ENCODE measurements at places on chromosomes 4 and X.
A peak's percentile ranks its signal among the peaks of the same experiment; 100 is the strongest.

DNA sequence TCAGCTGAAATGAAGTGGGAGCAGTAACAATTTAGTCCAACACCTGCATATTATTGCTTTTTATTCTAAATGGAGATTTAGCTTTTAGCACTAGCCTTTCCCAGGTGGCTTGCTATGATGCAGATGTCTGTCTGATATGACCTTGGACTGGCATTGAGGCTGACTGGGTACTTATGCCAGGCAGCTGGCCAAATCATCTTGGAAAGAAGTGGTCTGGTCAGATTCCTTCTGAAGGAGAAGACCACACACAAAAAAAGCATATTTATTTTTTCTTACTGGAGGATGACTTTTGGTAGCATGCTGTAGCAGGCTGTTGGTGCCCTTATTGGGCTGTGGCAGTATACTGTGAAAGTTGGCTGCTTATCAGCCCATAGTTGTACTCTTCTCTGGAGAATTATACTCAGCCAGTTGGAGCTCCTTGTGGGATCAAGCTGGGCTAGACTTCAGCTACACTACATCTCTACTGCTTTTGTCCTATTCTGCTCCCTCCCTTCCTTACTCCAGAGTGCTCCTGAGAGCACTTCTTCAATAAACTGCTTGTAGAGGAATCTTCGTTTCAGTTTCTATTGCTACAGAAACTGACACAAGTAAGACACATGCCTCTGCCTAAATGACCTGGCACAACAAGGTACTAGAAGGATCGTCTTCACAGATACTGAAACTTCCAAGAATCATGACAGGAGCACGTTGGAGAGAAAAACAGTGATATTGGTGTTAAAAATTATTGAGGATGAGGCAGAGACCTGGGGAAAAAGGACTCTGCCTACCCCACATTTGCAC, 196.8 kb upstream of the RPS6KA3 start:
- H3K27me3 ChIP-seq, result peaks cover 5% of the 10 kb centered on the region
- H3K4me1 ChIP-seq, result no peaks in the 10 kb centered on the region
- no peak for DNase-seq
- H3K36me3 ChIP-seq, result no peaks in the 10 kb centered on the region
- no peak overlapping the region for H3K27ac ChIP-seq

GRCh38 chrX:78213331-78213730, 73.9 kb upstream of the TAF9B start:
- no peak for DNase-seq
- H3K27ac ChIP-seq, result no peak overlapping the region
- no peaks in the 10 kb centered on the region for H3K4me1 ChIP-seq
- H3K27me3 ChIP-seq, result no peaks in the 10 kb centered on the region
- H3K36me3 ChIP-seq, result no peaks in the 10 kb centered on the region

DNA sequence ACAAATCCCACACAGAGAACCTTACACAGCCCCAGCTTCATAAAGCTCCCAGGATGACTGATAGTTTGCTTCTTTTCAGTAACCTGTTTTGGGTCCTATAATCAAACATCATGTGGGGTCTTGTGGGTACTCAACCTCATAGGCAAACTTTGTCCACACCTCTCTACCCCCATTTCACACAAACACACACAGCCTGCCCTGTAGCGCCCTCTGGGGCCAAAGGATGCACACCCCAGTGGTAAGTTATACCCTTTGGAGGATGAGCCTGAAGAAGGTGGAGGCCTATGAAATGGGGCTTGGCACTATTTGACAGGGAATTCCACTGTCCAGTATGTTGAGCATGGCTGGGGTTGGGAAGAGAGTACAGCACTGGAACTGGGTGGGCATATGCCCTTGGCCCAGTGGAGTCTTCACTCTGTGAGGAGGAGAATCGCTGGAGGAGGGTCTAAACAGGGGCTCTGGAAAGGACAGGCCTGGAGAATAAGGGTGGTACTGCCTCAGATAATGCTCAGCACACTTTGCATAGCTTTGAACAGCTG, 30.5 kb upstream of the COL25A1 start:
- no peaks in the 10 kb centered on the region for H3K36me3 ChIP-seq
- no peaks in the 10 kb centered on the region for H3K27me3 ChIP-seq
- peak; percentile 19 for DNase-seq
- H3K4me1 ChIP-seq, result no peaks in the 10 kb centered on the region
- H3K27ac ChIP-seq, result no peak overlapping the region
- H3K4me3 ChIP-seq, result no peak overlapping the region

- DNase-seq, result no peak
- no peaks in the 10 kb centered on the region for H3K36me3 ChIP-seq
- no peaks in the 10 kb centered on the region for H3K27me3 ChIP-seq
- H3K4me3 ChIP-seq, result no peak overlapping the region
- H3K27ac ChIP-seq, result no peak overlapping the region
These were observed 37.7 kb upstream of the FGF2 start for GRCh38 chr4:122788935-122789334.

GRCh38 chr4:169485791-169486742, 126.3 kb downstream of the NEK1 start:
- no peak overlapping the region for H3K4me3 ChIP-seq
- DNase-seq, result peak; percentile 45
- H3K27me3 ChIP-seq, result no peaks in the 10 kb centered on the region
- no peaks in the 10 kb centered on the region for H3K36me3 ChIP-seq
- no peaks in the 10 kb centered on the region for H3K4me1 ChIP-seq

GRCh38 chr4:110046588-110047049, 133.9 kb downstream of the EGF start:
- H3K4me1 ChIP-seq, result peaks cover 32% of the 10 kb centered on the region
- H3K4me3 ChIP-seq, result no peak overlapping the region
- peaks cover 18% of the 10 kb centered on the region for H3K36me3 ChIP-seq
- no peaks in the 10 kb centered on the region for H3K27me3 ChIP-seq

DNA sequence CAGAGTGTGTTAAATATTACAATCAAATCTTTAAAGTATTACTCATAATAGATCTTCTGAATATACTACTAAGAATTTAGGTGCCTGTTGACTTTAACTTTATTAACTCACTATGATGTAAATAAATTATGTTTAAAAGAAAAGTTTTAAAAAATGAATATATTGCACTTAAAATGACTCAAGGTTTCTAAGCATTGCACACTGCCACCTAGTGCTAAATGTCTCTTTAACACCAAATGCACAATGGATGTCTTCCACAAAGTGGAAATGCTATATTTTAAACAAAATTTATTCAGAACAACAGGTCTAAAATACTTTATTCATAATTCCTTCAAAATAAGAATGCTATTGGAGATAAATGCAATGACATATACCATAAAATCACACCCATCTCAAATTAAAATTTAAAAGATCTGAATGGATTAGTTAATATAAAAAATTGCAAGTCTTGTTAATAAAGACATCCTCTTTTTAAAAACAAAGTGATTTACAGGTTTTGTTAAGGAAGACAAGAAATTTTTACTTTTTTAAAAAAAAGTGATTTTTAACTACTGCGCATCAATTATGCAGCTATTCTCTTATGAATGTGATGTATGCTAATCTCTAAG, 5.5 kb downstream of the INPP4B start:
- DNase-seq, result no peak
- H3K4me1 ChIP-seq, result peaks cover 38% of the 10 kb centered on the region
- H3K4me3 ChIP-seq, result no peak overlapping the region
- H3K27me3 ChIP-seq, result no peaks in the 10 kb centered on the region
- H3K27ac ChIP-seq, result no peak overlapping the region

- H3K4me1 ChIP-seq, result no peaks in the 10 kb centered on the region
- no peak overlapping the region for H3K27ac ChIP-seq
- no peak for DNase-seq
- peaks cover 55% of the 10 kb centered on the region for H3K36me3 ChIP-seq
These were observed 41.5 kb downstream of the SMARCA5 start for GRCh38 chr4:143554728-143555597.

GRCh38 chrX:133374874-133375387, 40.4 kb downstream of the GPC4 start:
- no peak for DNase-seq
- H3K4me1 ChIP-seq, result no peaks in the 10 kb centered on the region
- H3K27me3 ChIP-seq, result no peaks in the 10 kb centered on the region
- H3K27ac ChIP-seq, result no peak overlapping the region
- no peak overlapping the region for H3K4me3 ChIP-seq
- no peaks in the 10 kb centered on the region for H3K36me3 ChIP-seq

DNA sequence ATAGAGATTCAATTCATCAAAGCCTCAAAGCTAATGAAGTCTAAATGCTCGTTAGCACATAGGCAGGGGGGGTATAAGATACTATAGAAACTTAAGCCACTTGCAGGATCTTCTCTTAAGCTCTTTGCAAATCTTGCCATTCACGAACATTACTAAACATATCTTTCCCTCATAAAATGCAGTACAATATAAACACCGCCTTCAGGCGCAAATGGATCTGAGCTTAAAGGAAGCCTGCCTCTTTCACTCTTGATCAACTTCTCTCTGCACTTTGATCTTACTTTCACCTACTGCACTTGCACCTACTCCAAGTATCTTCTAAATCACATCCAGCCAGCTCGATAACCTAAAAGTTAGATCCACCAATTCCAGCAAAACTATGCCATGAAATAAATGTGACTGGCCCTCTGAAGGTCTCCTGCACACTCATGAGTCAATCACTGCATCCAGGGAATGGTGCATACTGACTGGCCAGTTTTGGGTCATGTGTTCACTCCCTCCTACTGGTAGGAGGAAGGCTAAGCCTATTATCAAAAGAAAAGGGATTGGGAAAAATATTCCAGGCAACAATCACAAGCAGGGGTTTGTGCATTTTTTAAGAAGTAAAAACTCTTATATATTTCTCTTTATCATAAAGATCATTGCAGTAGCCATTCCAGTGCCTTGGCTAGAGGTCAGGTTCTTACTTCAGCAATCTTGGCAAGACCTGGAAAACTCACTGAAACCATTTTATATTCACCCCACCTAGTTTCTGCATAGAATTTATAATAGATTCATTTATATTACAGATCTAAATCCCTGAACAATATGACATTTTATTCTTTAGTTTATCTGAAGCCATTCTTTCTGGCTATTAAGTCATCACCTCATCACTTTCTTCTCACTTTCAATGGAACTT, 222.0 kb downstream of the PPP3CA start:
- no peaks in the 10 kb centered on the region for H3K4me1 ChIP-seq
- no peaks in the 10 kb centered on the region for H3K36me3 ChIP-seq
- no peak overlapping the region for H3K4me3 ChIP-seq
- H3K27ac ChIP-seq, result no peak overlapping the region
- no peaks in the 10 kb centered on the region for H3K27me3 ChIP-seq

GRCh38 chr4:104964410-104965175, 182.1 kb upstream of the TET2 start:
- no peak overlapping the region for H3K27ac ChIP-seq
- DNase-seq, result no peak
- H3K27me3 ChIP-seq, result no peaks in the 10 kb centered on the region
- H3K4me1 ChIP-seq, result no peaks in the 10 kb centered on the region

GRCh38 chr4:2824836-2825381, 18.7 kb upstream of the ADD1 start:
- no peaks in the 10 kb centered on the region for H3K27me3 ChIP-seq
- DNase-seq, result no peak
- no peaks in the 10 kb centered on the region for H3K36me3 ChIP-seq
- no peak overlapping the region for H3K4me3 ChIP-seq
- no peaks in the 10 kb centered on the region for H3K4me1 ChIP-seq
- no peak overlapping the region for H3K27ac ChIP-seq

DNA sequence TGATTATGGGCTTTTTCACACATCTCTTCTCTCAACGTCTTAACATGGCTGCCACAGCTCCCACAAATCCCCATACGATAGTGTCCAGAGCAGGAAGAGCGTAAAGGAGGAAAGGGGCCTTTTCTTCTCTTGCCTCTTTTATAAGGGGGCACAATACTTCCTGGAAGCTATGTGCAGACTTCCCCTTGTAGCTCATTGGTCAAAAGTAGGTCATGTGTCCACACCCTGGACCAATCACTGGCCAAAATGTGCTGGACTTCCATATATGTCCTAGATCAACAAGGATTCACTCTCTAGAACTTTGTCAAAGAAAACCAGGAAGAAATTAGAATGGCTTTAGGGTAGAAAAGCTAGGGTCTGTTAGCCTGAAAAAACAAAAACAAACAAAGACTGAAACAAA, 26.7 kb downstream of the STK32B start:
- H3K4me3 ChIP-seq, result no peak overlapping the region
- no peak overlapping the region for H3K27ac ChIP-seq
- H3K4me1 ChIP-seq, result no peaks in the 10 kb centered on the region
- DNase-seq, result no peak
- H3K36me3 ChIP-seq, result no peaks in the 10 kb centered on the region

DNA sequence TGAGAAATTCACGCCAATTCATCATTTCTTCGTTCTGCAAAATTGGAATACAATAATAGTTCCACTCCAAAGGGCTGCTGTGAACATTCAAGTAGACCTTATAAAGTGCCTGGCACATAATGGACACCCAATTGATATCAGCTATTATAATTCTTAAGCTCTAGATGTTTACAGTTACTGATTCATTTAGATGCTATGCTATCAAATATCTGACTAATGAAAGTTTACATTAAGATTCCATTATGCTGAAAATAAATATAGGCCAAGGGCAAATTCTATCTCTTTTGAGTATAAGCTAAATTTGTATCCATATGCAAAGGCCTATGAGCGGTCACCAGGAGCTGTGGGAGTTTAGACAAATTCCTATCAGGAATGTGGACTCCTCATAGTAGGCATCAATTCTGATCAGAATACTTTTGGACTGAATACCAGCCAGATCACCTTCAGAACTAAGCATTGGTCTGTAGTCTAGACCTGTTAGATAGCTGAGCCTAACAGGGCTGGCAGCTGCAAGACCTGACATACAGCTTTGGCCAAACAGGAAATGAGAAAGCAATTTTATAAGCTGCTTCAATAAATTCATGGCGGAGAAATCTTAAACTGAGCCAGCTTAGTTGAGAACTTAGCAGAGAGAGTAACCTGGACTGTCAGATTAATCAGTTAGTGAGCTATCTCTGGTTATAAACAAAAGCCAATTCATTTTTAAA, 384.3 kb upstream of the ACTRT1 start:
- H3K27me3 ChIP-seq, result no peaks in the 10 kb centered on the region
- no peaks in the 10 kb centered on the region for H3K4me1 ChIP-seq
- DNase-seq, result no peak
- H3K27ac ChIP-seq, result no peak overlapping the region
- no peaks in the 10 kb centered on the region for H3K36me3 ChIP-seq
- no peak overlapping the region for H3K4me3 ChIP-seq

- no peak for DNase-seq
- peak overlapping the region; percentile 62 for H3K27ac ChIP-seq
- no peaks in the 10 kb centered on the region for H3K27me3 ChIP-seq
- H3K36me3 ChIP-seq, result peaks cover 55% of the 10 kb centered on the region
- H3K4me1 ChIP-seq, result peaks cover 3% of the 10 kb centered on the region
These were observed 38.8 kb downstream of the MSN start for GRCh38 chrX:65706041-65706828.

- H3K4me3 ChIP-seq, result no peak overlapping the region
- H3K4me1 ChIP-seq, result no peaks in the 10 kb centered on the region
- no peak for DNase-seq
- no peaks in the 10 kb centered on the region for H3K27me3 ChIP-seq
- no peak overlapping the region for H3K27ac ChIP-seq
These were observed 21.2 kb downstream of the SRD5A3 start for GRCh38 chr4:55367084-55367722.

DNA sequence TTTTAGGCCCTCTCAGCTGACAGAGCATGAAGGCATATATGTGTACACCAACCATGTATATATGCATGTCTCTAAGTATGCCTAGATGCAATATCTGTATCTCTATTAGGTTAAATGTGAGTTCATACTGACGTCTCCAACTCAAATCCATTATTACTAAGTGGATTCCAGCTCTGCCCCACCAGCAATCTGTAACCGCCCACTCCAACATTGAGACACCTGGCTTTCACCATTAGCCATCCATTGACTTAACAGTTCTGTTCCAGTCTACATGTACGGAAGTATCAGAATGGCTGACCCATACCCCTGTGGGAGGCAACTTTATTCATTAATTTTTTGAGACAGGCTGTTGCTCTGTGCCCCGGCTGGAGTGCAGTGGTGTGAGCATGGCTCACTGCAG, 15.0 kb upstream of the SH3TC1 start:
- no peak overlapping the region for H3K4me3 ChIP-seq
- DNase-seq, result no peak
- H3K4me1 ChIP-seq, result no peaks in the 10 kb centered on the region
- no peaks in the 10 kb centered on the region for H3K36me3 ChIP-seq
